Right kidney (tissue), 9 donors: ENCODE measurements at places on chromosomes 1 and 21.

GRCh38 chr1:156135930-156136871 lies 17.2 kb upstream of the SEMA4A start:
- no peak for DNase-seq

GRCh38 chr1:180020017-180020416 lies 65.4 kb downstream of the CEP350 start:
- no peak for DNase-seq

GRCh38 chr1:170010443-170010842 lies 64.1 kb downstream of the KIFAP3 start:
- no peak for DNase-seq

- peak; percentile 89 for DNase-seq
Measured at GRCh38 chr1:151131701-151132334, 14.6 kb downstream of the SEMA6C start.

DNA sequence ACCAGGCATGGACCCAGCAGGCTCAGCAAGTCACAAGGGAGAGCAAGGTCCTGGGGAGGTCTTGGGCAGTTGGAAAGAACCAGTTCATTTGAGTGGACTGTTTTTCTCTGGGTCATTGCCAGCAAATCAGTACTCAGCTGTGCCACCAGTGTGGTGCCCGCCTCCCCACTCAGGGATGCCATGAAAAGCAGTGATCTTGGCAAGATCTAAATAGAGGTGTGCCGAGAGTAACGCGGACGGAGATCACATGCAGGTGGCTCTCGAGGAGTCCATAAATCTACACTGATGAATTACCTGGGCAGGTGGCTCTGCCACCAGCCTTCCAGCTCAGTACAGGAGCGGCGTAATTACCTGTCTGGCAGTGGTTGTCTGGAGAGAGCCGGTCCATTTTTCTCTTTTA lies 642.2 kb downstream of the PTPRU start:
- DNase-seq, result no peak

GRCh38 chr1:85984636-85985035 lies 171.9 kb downstream of the COL24A1 start:
- DNase-seq, result no peak

DNA sequence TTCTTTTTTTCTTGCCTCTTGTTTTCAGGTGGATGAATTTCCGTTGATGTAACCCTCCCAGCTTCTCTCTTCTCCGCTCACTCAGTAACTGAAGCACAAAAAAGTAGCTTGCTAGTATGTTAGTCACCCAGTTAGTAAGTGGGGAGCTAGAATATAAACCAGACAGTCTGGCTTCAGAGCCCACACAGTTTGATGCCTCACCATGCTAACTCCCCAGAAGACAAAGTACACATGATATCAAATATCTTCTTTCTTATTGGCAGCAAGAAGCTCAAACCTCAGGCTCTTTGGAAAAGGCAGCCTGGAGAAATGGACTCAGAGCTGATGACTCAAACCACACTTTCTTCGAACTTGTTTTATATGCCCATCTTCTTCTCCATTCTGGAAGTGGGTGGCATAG lies 187.5 kb upstream of the PLXNA2 start:
- no peak for DNase-seq

DNA sequence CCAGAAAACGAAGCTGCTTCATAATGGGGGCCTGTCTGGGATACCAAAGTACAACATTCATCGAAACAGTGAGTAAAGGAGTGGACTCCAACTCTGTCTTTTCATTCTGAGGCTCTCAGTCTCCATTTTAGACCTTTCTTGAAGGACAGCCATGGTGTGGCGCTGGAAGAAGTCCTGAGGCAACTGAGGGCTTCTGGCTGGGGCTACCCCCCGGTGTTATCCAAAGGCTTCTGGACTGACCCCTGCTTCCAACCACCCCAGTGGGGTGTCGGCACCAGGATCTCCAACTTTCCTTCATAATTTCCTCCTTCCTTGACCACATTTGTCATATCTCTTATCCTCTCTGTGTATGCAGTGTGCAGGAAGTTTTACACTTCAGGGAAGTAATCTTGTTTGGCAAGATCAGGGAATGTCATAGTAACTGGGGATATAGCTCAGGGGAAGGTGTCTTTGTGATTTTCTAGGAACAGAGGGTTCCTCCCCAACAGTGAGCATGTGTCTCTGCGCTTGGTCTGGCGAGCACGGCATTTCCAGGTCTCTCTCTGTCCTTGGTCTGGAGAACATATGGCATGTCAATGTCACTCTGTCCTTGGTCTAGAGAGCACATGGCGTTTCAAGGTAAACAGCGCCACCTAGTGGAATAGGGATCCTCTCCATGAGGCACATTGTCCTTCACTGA lies 19.4 kb upstream of the BSDC1 start:
- no peak for DNase-seq

- no peak for DNase-seq
Measured at GRCh38 chr1:157496121-157496526, 56.2 kb downstream of the FCRL5 start.

DNA sequence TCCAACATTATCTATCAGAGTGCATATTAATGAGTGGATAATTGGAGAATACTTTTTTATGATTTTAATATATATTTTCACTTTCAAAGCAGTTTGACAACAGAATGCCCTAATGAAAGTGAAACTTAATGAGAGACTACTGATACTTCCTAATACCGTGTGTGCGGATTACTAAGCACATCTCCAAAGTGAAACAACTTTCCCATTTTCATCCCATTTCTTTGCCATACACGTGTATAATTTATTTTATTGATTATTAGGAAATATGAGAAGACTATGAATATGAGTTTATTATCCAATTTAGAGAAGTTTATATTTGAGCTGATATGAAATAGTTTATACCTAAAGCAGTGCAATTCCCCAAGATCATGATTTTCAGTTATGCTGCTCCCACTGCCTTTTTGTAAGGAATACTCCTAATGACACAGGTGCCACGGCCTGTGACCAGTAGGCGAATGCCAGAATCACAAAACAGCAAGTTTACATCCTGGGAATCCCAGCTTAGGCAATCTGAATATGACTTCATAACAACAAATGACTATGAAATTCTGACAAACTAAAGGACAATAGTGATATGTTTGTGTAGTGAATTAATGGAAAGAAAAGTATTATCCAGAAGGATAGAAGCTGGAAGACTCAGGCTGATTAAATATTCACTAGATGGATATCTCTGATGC lies 202.9 kb downstream of the NCAM2 start:
- DNase-seq, result no peak

GRCh38 chr1:37755290-37755689 lies 9.6 kb downstream of the EPHA10 start:
- DNase-seq, result no peak

DNA sequence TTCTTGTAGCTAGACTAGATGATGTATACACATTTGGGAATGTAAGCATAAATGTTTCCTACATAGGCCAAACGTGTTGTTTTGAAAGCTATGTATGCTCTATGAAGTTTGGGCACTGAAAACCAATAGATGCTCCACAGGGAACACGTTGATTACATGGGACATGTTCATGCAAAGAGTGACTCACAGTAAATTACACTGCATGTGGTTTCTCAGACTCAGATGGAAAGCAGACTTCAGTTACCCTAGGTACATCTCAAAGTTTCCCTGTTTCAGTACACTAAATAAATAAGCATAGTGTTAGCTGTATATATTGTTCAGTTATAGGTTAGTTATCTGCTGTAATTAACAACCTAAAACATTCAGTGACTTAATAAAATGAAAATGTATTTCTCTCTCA lies 301.9 kb upstream of the RUNX1 start:
- DNase-seq, result no peak

- DNase-seq, result no peak
Measured at GRCh38 chr21:38921511-38922251, 116.0 kb downstream of the ETS2 start.

DNA sequence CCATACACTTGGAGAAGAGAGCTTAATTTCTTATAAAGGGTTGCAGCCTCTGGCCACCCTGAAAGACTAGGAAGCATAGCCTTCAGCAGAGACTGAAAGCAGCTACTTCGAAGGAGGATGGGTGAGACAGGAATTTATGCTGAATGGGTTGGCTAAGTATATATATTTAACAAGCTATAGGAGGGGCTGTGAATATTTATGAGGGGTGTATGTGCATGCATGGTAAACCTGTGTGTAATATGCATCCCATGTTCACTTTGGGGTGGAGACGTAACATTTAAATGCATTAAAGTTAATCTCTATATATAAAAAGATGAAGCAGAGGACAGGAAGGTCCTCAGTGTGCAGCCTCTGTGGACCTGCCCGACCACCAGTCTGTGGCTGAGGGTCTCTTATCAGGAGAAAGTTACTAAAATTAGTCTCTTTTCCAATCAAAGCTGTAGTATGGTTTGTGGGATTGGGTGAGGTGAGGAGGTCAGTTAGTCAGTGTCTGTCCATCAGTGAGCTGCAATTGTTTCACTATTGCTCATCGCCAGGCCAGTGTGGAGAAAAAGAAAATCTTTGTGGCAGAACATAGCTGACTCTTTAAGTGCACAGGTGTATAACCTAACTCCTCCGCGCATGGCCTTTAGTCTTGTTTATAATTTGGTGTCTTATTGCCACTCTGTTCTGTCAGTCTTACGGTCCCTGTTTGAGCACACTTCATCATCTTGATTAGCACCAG lies 35.4 kb upstream of the DSCAM start:
- no peak for DNase-seq

GRCh38 chr1:205020466-205020865 lies 22.5 kb upstream of the CNTN2 start:
- no peak for DNase-seq

DNA sequence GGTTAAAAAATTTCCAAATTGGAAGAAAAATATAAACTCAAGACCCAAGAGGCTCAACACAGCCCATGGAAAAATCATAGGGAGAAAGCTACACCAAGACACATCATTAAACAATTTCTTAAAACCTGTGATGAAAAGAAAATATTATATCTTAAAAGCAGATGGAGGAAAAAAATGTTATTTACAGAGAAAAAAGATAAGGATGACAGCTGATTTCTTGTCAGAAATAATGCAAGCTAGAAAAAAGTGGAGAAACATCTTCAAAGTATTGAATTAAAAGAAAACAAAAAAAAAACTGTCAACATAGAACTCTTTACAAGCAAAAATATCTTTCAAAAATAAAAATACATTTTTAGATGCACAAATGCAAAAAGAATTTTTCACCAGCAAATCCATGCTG lies 930.5 kb downstream of the ADGRL2 start:
- DNase-seq, result no peak

GRCh38 chr1:10738061-10739058 lies 58.1 kb downstream of the CASZ1 start:
- DNase-seq, result no peak

GRCh38 chr1:67189953-67190352 lies 23.7 kb downstream of the IL23R start:
- no peak for DNase-seq

GRCh38 chr1:171664976-171665375 lies 12.5 kb upstream of the MYOC start:
- DNase-seq, result no peak

- no peak for DNase-seq
Measured at GRCh38 chr1:72670902-72671301, 388.6 kb upstream of the NEGR1 start.

- no peak for DNase-seq
Measured at GRCh38 chr21:28817871-28818270, 174.8 kb downstream of the LTN1 start.

GRCh38 chr1:170426596-170426995 lies 105.4 kb upstream of the GORAB start:
- no peak for DNase-seq

DNA sequence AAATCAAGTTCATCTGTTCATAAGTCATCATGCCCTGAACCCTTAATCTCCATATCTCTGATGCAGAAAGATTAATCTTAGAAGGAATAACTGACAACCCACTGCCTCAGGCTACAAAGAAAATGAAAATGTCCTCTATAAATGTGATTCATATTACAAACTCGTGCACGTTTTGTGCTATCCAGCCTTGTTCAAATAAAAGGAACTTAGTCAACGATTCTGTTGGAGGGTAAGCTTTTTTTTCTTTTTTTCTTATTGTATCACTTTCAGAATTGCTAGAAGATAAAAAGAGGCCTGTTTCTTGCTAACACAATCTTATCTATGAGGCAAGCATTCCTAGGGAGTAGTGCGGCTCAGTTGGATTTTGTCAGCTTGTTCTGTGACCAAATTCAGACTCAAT lies 228.4 kb downstream of the TM2D1 start:
- no peak for DNase-seq

GRCh38 chr1:6602669-6603237 lies at the start of gene KLHL21:
TSS of gene KLHL21 (minus strand) at chr1:6602869. CDS start at chr1:6602817, 52 bp downstream.
- peak; percentile 96 for DNase-seq

DNA sequence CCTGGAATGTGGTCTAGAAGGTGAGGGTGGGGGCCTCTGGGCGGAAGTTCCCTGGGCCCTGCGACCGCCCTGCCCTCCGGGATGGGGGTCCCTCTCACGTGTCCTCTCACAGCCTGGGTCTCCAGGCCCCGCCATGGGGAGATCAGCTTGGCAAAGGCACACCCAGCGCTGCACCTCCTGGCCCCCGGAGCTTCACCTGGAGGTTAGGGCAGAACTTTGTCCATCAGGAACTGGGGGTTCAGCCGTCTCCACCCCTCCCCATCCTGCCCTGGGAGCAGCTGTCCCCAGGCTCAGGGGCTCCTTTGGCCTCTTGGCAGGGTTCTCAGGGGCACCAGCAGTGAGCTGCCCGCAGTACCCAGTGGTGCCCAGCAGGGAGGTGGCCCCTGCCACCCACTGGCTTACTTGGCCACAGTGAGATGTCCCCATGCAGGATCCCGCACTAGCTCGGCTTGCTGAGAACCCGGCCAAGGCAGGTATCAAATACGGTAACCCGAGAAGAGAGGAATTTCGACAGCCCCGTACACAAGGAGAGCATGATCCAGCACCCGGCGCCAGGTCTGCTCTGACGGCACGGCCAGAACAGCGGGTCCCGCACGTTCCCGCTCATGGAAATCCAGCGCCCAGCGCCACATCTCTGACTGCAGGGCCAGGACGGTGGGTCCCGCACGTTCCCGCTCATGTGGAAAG lies 36.7 kb downstream of the RRP1 start:
- peak; percentile 75 for DNase-seq

GRCh38 chr21:38898422-38899096 lies 92.8 kb downstream of the ETS2 start:
- DNase-seq, result no peak

- DNase-seq, result no peak
Measured at GRCh38 chr1:154747380-154747739, 122.7 kb downstream of the KCNN3 start.

- DNase-seq, result no peak
Measured at GRCh38 chr1:102190429-102190828, 193.7 kb upstream of the OLFM3 start.

- no peak for DNase-seq
Measured at GRCh38 chr1:10918531-10918930, 93.9 kb upstream of the TARDBP start.

GRCh38 chr1:65232461-65232990 lies 76.8 kb upstream of the DNAJC6 start:
- no peak for DNase-seq

- no peak for DNase-seq
Measured at GRCh38 chr1:113321771-113322387, 68.4 kb upstream of the MAGI3 start.
